ENCODE measurements at places on chromosomes 7 and 10. TPM values are rescaled to one million over a fixed set of nuclear protein-coding genes. Genes with fewer than 3 reads are reported as not detected.
A peak's percentile ranks its signal among the peaks of the same experiment; 100 is the strongest.

DOCK4 gene
- total RNA-seq, result 16.5 TPM

GNAT3 gene
- total RNA-seq, result not detected

UTF1 gene
- total RNA-seq, result not detected

CALCR gene
- total RNA-seq, result not detected

ANKRD30A gene
- total RNA-seq, result not detected

ZNF727 gene
- 0.57 TPM for total RNA-seq

MYO3A gene
- 0.04 TPM for total RNA-seq

EZH2 gene
- 2.3 TPM for total RNA-seq

CFAP70 gene
- 1.4 TPM for total RNA-seq

TEX47 gene
- total RNA-seq, result not detected

POLR2J2 gene
- 6.5 TPM for total RNA-seq

GPR146 gene
- total RNA-seq, result 43.9 TPM

DNA sequence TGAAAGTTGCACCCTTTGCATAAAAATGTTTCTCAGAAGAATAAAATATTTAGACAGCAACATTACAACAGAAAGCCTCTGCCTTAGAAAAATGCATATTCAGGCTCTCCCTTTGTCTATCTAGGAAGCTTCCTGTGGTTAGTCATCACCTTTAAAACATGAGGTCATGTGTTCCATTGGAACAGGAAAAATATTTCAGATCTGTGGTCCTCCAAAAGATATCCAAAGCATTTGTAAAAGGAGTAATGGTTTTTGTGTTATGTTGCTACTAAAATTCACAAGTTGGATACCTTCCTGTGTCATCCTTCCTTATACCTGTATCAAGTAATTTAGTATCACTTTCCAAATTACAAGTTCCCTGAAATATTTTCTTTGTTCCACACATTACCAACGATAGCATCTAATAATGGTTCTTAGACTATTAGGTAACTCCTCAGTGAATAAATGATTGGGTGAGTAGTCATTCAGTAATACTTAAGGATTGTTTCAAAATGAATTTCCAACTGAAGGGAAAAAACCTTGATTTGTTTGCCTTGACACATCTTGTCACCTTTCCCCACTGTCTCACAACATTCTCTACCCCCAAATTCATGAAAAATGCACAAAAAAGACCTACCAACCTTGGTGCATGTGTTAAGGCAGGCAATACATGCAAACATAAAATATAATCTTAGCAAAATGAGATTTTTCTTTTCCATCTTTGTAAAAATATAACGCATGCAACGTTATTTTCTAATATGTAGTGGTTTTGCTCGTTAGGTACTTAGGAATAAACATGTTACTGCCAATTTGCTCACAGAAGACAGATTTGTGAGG is 19.7 kb upstream of the RHOBTB1 start:
- no peak for DNase-seq

- no peak for DNase-seq
These were observed 147.9 kb downstream of the PARD3 start for GRCh38 chr10:34667177-34667576.

DNA sequence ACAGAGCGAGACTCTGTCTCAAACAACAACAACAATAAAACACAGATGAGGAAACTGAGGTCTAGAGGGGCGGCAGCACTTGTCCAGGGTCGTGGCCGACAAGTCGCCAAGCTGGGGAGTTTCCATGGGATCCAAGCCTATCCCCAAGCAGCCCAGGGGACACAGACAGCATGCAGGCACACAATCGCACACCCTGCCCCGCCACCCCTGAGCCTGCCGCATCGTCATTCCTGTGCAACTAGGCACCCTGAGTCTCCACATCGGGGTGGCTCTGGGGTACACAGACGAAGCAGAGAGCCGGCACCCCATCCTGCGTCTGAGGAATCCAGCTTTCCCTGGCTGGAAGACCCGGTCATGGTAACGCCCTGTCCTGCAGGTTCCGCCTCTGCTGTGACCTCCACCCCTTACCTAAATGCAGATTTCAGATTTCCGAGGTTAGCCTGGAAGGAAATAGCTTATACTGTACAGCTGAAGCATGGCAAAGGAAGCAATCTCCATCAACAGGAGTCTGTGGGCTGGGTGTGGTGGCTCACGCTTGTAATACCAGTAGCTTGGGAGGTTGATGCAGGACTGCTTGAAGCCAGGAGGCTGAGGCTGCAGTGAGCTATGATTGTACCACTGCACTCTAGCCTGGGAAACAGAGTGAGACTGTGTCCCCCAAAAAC is 136.1 kb upstream of the TNRC18 start:
- no peak for DNase-seq

GRCh38 chr7:41917-42565 is 150.3 kb upstream of the FAM20C start:
- no peak for DNase-seq

- DNase-seq, result no peak
These were observed 68.1 kb downstream of the TNS3 start for GRCh38 chr7:47513741-47514241.

GRCh38 chr10:75994357-75995040 is 563.1 kb downstream of the LRMDA start:
- DNase-seq, result no peak

GRCh38 chr10:126917975-126918908 is 13.0 kb downstream of the DOCK1 start:
- DNase-seq, result peak; percentile 79

- no peak for DNase-seq
These were observed 19.7 kb downstream of the MBL2 start for GRCh38 chr10:52752801-52753445.

GRCh38 chr10:88866454-88866853 is 13.6 kb upstream of the STAMBPL1 start:
- no peak for DNase-seq

GRCh38 chr10:4615042-4615441 is 211.0 kb upstream of the AKR1E2 start:
- DNase-seq, result no peak

DNA sequence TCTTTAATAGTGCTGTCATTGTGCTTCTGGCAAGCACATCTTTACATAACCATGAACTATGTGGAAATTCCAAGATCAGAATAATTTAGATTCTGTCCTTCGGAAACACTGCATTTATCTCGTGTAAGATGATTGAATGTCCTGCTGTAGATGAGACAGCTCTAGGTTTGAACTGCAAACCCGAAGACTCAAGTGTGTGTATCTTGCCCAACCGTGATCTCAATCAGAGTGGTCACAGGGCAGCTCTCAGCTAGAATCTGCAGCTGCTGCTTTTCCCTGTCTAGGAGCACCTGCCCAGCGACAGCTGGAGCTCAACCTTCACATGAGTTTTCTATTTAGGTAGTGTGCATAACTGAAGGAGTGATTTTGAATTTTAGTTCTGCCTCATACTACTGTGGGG is 17.5 kb upstream of the KIF20B start:
- DNase-seq, result no peak

- no peak for DNase-seq
These were observed 125.5 kb downstream of the FAM204A start for GRCh38 chr10:118216571-118217170.

GRCh38 chr7:76364198-76364584 is 5.4 kb upstream of the YWHAG start:
- no peak for DNase-seq

GRCh38 chr7:116674508-116675173 is 2.6 kb downstream of the MET start:
- DNase-seq, result no peak

DNA sequence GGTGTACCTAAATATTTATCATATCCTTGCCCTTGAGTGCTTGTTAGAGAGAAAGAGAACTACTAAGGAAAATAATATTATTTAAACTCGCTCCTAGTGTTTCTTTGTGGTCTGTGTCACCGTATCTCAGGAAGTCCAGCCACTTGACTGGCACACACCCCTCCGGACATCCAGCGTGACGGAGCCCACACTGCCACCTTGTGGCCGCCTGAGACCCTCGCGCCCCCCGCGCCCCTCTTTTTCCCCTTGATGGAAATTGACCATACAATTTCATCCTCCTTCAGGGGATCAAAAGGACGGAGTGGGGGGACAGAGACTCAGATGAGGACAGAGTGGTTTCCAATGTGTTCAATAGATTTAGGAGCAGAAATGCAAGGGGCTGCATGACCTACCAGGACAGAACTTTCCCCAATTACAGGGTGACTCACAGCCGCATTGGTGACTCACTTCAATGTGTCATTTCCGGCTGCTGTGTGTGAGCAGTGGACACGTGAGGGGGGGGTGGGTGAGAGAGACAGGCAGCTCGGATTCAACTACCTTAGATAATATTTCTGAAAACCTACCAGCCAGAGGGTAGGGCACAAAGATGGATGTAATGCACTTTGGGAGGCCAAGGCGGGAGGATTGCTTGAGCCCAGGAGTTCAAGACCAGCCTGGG is 11.4 kb downstream of the SERPINE1 start:
- peak; percentile 62 for DNase-seq

- DNase-seq, result no peak
These were observed 26.1 kb upstream of the C10orf120 start for GRCh38 chr10:122725768-122726167.

DNA sequence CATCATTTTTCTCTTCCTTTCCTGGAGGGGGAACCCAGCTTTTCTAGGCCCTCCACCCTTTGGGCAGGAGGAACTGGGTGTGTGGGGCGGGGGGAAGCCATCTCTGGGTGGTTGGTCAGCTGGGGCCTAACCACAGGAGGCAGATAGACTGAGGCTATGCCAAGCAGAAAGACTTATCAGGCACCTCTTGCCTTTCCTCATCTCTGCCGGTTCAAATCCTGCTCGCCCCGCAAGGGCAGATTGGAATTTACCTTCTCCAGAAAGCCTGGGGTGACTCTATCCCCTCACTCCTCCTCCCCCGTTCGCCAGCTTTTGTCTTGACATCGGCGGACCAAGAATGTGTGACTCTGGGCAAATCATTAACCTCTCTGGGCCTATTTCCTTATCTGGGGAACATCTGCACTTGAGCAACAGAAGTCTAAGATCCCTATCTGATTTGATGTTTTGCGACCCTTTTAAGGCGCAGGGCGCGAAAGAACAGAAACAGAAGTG is 584 bp upstream of the GARS1 start:
- peak; percentile 64 for DNase-seq

DNA sequence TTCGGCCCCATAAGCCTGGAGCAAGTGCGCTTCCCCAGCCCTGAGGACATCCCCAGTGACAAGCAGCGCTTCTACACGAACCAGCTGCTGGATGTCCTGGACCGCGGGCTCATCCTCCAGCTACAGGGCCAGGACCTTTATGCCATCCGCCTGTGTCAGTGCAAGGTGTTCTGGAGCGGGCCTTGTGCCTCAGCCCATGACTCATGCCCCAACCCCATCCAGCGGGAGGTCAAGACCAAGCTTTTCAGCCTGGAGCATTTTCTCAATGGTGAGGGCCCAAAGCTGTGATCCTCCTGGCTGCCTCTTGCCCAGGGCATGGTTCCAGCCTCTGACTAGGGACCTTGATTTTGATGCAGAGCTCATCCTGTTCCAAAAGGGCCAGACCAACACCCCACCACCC is 10.1 kb downstream of the IRF5 start:
- no peak for DNase-seq

DNA sequence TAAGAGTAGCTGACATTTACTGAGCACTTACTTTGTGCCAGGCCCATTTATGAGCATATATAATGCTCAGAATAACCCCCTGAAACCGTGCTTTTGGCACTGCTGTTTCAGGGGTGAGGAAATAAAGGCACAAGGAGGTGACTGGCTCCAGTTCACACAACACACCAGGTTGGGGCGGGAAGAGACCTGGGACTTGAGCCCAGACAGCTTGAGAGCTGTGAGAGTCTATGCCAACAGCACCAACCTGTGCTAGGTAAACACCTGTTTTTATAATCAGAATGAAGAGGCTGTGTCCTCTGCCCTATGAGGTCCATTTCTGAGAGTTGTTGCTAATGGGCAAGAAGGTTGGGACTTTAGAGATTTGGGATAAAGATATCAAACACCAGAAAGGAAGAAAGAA is 8.8 kb upstream of the AZGP1 start:
- DNase-seq, result no peak

- DNase-seq, result peak; percentile 31
These were observed 788 bp downstream of the AKAP9 start for GRCh38 chr7:91941450-91941849.

GRCh38 chr10:10996966-10997620 is 20.6 kb upstream of the CELF2 start:
- no peak for DNase-seq

DNA sequence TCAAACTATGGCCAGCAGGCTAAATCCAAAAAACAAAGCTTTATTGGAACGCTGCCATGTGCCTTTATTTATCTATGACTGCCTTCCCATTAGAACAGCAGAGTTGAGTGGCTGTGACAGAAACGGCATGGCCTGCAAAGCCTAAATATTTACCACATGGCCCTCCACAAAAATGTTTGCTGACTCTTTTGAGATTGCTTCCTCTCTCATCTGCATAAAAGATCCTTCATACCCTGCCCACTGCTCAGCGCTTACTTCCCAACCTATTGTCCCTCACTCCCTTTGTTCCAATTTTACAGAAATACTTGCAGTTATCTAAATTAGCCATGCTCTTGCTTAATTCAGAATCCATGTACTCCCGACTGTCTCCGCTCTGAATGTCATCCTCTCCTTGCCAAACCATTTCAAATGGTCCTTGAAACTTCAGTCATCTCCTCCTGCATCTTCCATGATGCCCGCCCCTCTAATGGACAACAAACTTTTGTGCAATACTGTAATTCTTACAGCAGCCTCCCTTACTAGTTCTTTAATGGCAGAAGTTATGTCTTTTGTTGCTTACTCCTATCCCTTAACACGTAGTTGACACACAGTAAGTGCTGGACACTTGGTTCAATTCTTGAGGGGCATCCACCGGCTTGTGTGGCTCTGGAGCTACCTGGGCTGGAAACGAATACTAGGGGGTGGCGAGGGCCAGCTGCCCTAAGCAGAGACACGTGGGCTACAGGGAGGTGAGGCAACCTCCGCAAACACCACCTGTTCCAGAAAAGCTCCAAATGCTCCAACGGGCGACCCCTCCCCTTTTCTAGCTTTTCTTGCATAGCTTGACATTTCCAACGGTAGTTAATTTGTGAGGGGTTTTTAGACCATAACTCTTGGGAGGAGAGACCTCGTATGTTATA is 832 bp downstream of the XRCC2 start:
- no peak for DNase-seq

DNA sequence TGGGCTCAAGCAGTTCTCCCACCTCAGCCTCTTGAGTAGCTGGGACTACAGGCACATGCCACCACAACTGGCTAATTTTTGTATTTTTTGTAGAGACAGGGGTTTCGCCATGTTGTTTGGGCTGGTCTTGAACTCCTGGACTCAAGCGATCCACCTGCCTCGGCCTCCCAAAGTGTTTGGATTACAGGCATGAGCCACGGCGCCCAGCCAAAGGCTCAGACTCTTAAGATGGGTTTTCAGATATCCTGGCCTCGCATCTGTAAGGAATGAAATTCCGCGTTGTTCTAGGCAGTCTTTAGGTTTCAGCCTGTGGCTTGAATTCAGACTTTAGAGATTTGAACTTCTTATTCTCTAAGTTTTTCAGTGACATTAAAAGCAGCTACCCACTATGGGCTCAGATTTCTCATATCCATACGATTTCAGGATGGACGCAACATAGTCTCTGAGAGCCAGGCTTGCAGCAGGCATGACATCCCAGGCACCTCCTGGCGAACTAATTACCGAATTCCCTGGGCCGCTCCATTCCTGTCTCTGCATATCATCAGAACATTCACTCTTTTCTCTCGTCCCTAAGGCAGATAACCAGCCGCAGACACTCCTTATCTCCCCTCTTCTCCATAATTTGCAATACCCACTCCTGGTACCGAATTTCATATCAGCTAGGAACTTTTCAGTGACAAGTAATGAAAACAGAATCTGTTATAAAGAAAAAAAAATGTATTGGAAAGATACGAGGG is 29.7 kb downstream of the IL15RA start:
- DNase-seq, result no peak

- DNase-seq, result no peak
These were observed 460.0 kb upstream of the NRP1 start for GRCh38 chr10:33794460-33794859.

- no peak for DNase-seq
These were observed 70.1 kb downstream of the CREB3L2 start for GRCh38 chr7:137931823-137932222.

Data from right lobe of liver (tissue), 6 donors.